ENCODE measurements at places on chromosomes 6 and 20.

DNA sequence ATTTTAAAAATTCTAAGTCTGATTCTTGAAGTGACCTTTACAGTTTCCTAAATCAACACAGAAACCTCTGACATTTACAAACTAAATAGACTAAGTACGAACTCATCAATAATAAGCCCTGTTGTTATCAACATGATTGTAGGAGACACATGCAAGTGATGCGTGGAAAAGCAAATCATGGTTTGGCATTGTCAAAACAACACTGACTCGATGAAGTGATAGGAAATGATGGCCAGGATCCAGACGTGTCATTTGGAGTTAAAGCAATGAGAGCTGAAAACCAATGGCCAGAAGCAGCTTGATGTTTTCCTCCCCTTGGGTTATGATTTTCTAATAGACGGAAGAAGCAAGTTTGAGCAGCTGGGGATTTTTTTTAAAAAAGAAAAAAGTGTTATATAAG is 117.4 kb upstream of the FAM184A start:
- DNase-seq, result no peak

- no peak for DNase-seq
These were observed 5.0 kb downstream of the LEMD2 start for GRCh38 chr6:33783781-33784520.

GRCh38 chr6:158643836-158644230 is 710 bp downstream of the DYNLT1 start:
- peak; percentile 58 for DNase-seq

- DNase-seq, result no peak
These were observed 791 bp upstream of the STX11 start for GRCh38 chr6:144149558-144149893.

GRCh38 chr20:23152308-23152892 is 66.3 kb upstream of the CD93 start:
- peak; percentile 3 for DNase-seq

DNA sequence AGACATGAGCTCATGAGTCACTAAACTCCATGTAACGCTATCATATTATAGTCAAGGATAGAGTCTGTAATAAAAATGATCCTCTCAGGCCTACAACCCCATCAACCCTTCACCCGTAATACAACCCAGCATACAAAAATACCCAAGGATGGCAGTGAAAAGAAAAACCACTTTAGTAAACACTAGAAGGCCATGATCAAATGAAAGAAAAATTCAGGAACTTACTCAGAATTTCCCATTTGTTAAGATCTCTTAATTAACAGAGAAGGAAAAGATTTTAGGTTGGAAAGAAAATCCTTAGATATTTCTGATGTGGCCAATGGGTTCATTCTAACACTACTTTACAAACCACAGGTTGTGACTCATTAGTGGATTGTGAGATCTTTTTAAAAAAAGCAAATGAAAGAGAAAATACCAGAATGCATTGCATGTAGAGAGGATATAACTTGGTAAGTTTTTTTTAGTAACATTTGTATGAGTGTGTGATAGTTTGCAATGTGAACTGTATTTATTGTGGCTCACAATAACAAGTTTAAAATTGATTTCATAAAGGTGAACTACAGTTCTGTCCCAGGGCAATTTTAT is 8.0 kb upstream of the UBE2J1 start:
- no peak for DNase-seq

All from NCI-H82 (cell line).